ENCODE measurements at places on chromosomes 12 and 14.

DNA sequence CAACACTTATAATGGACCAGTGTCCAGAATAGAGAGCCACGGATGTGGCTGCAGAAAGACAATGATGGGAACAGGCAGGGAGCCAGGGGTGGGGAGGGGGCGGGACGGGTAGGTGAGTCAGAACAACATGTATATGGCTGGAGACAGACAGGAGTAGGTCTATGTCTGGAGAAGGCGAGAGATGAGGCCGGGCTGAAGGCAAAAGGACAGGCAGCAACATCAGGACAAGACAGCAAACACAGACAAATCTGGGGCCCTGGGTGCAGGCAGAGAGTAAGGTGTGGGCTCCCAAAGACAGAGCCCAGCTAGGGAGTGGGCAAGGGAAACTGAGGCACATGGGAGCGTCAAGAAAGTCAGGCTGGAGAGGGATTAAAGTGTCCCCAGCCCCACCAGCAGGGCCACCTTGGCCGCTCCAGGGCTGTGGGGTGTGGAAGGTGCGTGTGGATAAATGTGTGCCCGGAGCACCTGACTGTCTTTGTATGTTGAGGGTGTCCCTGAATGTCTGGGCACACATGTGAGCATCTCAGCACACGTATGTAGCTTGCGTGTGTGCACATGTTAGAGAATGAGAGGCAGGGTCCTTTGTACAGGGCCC is 44.1 kb downstream of the FAM222A start:
- DNase-seq, result no peak

DNA sequence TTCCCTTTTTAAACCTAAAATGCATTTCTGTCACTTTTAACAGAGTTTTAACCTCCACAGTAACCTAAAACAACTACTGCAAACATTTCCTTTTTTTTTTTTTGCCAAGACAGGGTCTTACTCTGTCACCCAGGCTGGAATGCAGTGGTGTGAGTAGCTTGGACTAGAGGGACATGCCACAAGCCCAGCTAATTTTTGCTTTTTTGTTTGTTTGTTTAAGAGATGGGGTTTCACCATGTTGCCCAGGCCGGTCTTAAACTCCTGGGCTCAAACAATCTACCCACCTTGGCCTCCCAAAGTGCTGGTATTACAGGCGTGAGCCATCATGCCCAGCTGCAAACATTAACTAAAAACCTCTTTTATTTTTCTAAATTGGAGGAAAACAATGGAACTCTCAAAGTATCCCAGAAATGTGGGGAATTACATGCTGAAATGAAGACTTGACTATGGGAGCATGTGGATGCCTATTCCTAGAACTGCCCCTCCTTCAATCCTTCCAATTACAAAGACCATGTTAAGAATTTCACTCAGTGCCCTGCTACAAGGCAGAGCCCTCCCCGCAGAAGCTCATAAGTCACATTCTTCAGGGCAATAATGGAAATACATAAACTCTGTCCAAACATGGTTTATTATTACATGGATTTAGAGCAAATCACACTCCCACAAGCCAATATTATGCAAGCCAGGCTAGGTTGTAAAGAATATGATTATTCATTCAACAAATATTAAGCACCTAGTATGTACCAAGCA is 66.9 kb downstream of the C12orf56 start:
- DNase-seq, result no peak

GRCh38 chr12:5577211-5577612 is 145.3 kb downstream of the NTF3 start:
- DNase-seq, result no peak

- DNase-seq, result no peak
These were observed 182.7 kb upstream of the SFSWAP start for GRCh38 chr12:131528144-131528543.

DNA sequence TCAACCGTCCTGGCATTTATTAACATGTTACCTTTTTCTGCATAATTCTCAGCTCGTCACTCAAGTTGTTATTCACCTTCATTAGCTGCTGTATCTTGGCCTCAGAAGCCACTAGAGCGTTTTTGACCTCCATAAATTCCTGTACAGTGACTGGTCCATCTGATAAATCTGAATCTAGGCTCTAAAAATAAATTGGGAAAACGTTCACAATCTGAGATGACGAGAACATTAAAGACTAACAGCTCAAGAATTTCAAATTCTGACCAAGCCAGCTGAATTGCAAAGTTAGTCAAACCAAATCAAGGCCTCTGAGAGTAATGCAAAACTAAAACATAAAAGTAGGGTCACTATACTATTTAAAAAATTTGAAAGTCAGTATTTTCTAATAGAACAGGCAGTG is 45.0 kb downstream of the GIT2 start:
- no peak for DNase-seq

DNA sequence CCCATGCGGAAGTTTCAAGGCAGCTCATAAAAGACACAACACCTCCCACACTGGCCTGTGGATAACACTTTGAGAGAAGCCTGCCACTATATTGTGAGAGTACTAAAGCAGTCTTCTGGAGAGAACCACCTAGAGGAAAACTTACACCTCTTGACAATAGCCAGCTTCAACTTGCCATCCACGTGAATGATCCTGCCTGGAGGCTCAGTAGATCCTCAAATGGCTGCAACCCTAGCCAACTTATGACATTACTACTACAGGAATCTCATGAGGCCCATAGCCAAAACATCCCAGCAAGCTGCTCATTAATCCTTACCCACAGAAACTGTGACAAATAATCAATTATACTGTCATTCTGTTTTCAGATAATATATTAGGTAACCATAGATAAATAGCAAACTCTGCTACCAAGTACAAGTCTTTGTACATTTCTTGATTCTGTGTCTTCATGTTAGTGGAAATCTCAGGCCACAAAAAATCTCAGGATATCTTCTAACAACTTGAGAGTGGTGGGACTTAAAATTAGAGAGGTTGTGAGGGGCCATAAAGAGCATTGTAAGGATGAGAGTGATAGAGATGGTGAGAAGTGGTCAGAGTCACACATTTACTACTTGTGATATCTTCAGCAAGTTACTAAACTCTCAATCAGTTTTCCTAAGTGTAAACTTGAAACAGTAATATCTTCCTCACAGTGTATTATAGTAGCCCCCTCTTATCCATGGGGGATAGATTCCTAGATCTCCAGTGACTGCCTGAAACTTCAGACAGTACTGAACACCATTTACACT is 368.0 kb downstream of the C12orf50 start:
- no peak for DNase-seq

DNA sequence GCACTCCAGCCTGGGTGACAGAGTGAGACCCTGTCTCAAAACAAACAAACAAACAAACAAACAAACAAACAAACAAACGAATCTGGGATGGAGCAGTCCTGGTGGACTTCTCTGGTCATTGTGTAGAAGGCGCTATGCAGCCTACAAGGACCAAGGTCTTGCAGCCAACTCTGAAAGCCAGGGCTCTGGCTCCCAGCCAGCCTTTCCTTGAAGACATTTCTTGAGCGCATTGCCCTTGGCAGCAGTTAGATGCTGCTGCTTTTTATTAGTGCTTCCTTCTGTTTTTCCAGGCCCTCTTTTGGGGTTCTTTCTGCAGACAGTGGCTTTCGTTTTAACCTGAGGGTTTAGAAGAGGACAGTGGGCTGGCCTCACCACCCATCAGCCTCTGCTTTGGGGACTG is 20.2 kb downstream of the CCDC177 start:
- DNase-seq, result no peak

DNA sequence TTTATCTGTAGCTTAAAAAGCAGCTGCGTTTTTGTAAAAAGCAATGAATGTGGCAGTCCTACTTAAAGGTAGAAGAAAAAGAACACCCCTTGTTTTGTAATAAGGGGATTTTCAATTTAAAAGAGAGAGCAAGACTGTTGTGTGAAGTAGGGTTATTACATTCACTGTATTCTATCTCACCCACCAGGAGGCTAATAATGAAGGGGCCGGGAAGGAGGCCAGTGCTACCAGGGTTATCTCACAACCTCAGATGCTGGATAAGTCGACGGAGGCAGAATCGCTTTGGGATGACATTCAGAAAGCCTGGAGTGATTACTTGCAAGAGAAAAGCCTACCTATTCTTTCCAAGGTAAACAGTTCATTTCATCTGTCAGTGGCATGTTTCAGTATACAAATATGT is 97.7 kb downstream of the RMST start:
- DNase-seq, result no peak

DNA sequence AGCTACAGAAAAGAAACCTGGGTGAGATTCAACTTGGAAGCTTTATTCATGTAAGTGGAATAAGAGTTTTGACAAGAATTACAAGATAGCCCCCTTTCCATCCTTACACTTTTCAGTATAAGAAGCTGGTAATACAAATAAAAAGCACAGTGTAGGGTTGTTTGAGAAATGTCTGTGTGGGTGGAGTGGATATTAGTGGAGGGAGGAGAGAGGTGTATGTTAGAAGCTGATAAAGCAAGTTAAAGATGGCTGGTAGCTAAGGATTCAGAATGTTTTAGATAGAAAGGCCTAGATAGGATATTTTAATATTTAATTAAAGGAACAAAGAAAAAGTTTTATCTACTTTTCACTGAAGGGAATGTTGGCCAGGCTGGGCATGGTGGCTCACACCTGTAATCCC is 12.5 kb downstream of the CFAP54 start:
- DNase-seq, result no peak

GRCh38 chr12:60522684-60523400 is 927.0 kb downstream of the SLC16A7 start:
- no peak for DNase-seq

GRCh38 chr12:72974954-72975555 is 702.9 kb downstream of the TRHDE start:
- no peak for DNase-seq

GRCh38 chr12:104154286-104154685 is 16.3 kb upstream of the NFYB start:
- DNase-seq, result no peak

- DNase-seq, result no peak
These were observed 10.1 kb downstream of the NOC4L start for GRCh38 chr12:132154341-132154761.

- DNase-seq, result no peak
These were observed 21.1 kb downstream of the KRT18 start for GRCh38 chr12:52969828-52970569.

GRCh38 chr12:44335030-44335429 is 499.1 kb downstream of the TMEM117 start:
- DNase-seq, result no peak

DNA sequence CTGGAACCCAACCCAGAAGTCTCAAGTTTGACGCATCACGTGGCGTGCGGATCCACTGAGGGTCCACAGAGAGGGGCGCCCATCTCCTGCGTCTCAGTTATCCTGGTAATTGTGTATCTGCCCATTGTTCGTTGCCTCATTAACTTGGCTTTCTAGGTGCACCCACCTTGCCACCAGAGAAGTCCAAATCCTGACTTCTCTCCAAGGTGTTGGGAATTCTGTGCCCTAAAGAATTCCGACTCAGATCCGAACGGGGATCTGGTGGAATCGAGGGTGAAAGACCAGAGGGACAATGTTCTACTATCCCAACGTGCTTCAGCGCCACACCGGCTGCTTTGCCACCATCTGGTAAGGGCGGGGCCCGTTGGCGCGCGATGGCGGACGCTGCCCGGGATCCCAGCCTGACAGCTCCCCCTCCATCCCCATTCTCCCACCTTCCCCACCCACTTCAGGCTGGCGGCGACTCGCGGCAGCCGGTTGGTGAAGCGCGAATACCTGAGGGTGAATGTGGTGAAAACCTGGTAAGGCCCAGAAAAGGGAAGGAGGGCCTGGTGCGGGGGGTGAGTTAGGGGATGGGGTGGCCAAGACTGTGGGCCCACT is 481 bp downstream of the REC8 start:
- no peak for DNase-seq

DNA sequence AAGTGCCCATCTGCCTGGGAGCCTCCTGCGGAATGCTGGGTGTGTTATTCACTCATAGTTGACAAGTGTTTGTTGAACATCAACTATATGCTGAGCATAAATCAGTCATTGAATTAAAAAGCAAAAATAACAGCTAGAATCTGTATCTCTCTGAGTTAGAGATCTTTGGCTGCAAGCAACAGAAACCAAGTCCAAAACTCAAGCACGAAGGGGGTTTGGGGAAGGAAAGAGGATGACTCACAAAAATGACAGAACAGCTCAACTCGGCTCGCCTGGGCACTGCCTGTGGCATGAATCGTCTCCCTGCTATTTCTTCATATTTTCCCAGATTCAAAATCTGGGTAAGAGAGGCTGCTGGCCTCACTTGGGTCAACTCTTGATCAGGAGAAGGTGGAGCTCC is 72.6 kb upstream of the NCOR2 start:
- DNase-seq, result no peak

GRCh38 chr12:48001505-48002413 is 2.5 kb downstream of the COL2A1 start:
- no peak for DNase-seq

Measured in activated CD4-positive, CD25-positive, alpha-beta regulatory T cell (primary cell).